ENCODE measurements at places on chromosomes 1 and 21. TPM values are rescaled to one million over a fixed set of nuclear protein-coding genes. Genes with fewer than 3 reads are reported as not detected.

OR2G6 gene
- total RNA-seq = not detected

ANGPTL3 gene
- total RNA-seq = not detected

FCRL5 gene
- not detected for total RNA-seq

TRIM46 gene
- 4.5 TPM for total RNA-seq

KCNJ6 gene
- total RNA-seq = not detected

LEPR gene
- total RNA-seq = 136 TPM

MYOC gene
- not detected for total RNA-seq

OR2T11 gene
- total RNA-seq = not detected

All from bladder microvascular endothelial cell (primary cell).